Stimulated activated CD8-positive, alpha-beta memory T cell treated with anti-CD3 and anti-CD28 coated beads, Interleukin-15, amount 100 ng/mL, for 48 hours (primary cell): ENCODE measurements at places on chromosomes 11 and 22.

GRCh38 chr11:128399251-128400121 lies 187.9 kb downstream of the ETS1 start:
- no peak for DNase-seq

- no peak for DNase-seq
Observed at GRCh38 chr11:21825127-21825526, 367.8 kb upstream of the ANO5 start.

DNA sequence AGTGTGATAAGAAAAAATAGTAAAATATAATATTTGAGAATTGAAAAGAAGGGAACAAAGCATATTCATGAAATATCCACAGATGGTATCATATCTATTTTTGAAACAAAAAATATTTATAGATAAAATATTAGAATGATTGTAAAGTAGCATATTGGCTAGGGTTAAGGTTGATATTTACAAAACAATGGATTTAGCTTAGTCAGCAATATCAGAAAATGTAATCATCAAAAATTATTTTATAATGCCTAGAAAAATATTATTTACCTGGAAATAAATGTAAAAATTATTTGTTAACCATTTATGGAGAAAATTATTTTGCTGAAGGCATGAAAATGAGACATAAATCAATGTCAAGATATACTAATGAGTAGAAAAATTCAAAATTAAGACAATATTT lies 12.8 kb downstream of the FAM111B start:
- no peak for DNase-seq

- DNase-seq, result no peak
Observed at GRCh38 chr11:112826788-112827187, 134.4 kb upstream of the NCAM1 start.

GRCh38 chr22:41752011-41752970 lies 48.2 kb upstream of the CCDC134 start:
- DNase-seq, result no peak

GRCh38 chr11:45894555-45895247 lies 9.2 kb downstream of the MAPK8IP1 start:
- no peak for DNase-seq

DNA sequence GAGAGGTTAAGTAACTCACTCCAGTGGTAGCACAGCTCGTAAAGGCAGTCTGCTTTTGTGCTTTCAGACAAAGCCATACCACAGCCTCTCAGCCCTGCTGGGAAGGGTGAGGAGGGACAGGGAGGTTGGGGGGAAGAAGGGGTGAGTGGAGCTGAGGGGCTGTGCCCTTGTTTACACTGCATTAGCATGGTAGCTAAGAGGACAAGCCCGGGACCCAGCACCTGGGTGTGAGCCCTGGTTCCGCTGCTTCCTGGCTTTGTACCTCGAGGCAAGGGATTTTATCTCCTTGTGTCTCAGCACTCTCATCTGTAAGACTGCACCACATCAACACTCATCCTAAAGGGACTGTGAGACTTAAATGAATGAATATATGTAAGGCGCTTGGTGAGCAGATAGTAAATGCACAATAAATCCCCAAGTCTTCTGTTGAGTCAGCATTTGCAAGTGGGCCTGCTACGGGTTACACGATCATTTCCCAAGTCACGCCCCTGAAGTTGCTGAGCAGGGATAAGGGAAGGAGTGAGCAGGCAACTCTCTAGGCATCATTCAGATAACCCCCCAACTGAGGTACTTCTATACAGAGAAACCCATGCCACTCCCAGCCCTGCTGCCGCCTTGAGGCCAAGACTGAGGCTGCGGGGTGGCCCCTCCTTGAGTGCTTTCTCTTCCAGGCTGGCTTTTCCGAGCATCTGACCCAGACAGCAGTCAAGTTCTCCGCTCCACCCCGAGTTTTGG lies 7.5 kb downstream of the RASD2 start:
- no peak for DNase-seq

- no peak for DNase-seq
Observed at GRCh38 chr11:128462922-128463321, 124.4 kb downstream of the ETS1 start.

- DNase-seq, result no peak
Observed at GRCh38 chr11:116282481-116282880, 490.3 kb downstream of the BUD13 start.

GRCh38 chr22:17396516-17396915 lies 27.3 kb downstream of the CECR2 start:
- no peak for DNase-seq

GRCh38 chr11:45093761-45094455 lies 52.5 kb upstream of the PRDM11 start:
- DNase-seq, result no peak

DNA sequence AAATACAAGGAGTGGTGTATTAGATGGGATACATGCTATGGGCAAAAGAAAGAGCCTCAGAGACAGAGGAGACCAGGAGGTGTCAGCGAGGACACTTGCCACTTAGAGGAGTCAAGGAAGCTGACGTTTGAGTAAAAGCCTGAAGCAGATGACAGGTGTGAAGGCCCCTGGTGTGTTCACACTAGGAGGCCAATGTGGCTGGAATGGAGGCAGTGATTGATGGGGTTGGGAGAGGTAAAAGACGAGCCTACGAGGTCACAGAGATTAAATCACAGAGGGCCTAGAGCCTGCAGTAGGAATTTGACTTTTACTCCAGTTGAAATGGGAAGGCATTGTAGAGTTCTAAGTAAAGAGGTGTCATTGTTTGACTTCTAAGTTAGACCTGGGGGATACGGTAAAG lies 12.0 kb upstream of the GDPD5 start:
- DNase-seq, result no peak

DNA sequence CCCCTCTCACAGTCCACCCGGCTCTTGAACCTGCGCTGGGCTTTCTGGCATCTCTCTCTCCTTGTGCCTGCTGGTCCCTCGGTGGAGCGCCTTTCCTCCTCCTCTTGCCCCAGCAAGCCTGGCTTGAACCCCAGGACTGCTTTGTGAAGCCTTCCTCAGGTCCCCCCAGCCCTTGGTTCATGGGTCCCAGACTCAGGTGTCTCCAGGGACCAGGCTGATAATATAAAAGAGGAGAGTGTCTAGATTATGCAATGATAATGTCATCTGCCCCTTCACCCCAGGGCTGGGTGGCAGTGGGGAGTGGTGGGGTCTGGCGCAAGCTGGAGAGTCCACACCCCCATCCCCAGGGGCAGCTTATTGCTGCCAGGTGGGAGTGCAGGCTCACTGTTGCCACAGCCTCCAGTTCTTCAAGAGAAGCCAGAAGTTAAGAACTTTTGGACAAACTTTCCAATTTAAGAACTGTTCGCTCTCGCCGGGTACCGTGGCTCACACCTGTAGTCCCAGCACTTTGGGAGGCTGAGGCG lies 36.6 kb upstream of the PARVG start:
- DNase-seq, result no peak

GRCh38 chr22:23157560-23158515 lies 12.6 kb downstream of the RAB36 start:
- DNase-seq, result no peak

GRCh38 chr22:30279046-30279788 lies 10.1 kb downstream of the CASTOR1 start:
- no peak for DNase-seq

DNA sequence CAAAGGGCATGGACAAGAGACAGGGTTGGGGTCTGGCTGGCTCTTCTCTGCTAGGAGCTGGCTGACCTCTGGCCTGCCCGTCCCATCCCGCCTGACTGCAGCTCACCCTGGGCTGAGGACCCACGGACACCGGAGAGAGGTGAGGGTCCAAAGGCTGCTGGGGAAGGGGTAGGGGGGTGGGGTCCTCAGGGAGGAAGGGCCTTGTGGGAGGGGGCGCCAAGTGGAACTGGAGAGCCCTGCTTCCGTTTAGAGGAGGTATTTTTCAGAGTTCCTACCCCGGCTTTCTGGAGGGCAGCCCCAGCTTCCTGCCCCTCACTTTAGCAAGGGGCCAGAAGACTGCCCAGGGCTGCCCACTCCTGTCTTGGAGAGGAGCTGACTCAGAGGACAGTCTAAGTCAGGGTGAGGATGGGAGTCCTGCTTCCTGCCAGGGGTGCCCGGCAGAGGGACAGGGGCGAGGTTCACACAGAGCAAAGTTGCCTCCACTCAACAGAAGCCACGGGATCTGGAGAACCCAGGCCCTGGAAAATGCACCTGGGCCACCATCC lies 7.1 kb downstream of the LARGE2 start:
- no peak for DNase-seq

DNA sequence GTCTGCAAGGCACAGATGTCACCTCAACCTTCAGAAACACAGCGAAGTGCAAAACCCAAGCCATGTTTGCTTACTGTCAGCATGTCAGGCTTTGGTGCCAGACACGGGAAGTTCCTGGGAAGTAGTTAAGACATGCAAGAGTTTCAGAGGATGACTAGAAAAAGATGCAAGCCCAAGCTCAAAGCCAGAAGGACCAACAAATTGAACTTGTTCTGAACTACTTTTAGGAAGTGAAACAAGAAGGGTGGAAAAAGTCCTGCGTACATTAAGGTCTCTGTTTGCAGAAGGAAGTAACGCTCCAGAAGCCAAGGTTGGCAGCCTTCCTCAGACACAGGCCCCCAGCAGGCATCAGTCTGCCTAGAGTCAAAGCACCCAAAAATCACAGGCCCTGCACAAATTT lies 2.6 kb downstream of the AP1B1 start:
- DNase-seq, result no peak

DNA sequence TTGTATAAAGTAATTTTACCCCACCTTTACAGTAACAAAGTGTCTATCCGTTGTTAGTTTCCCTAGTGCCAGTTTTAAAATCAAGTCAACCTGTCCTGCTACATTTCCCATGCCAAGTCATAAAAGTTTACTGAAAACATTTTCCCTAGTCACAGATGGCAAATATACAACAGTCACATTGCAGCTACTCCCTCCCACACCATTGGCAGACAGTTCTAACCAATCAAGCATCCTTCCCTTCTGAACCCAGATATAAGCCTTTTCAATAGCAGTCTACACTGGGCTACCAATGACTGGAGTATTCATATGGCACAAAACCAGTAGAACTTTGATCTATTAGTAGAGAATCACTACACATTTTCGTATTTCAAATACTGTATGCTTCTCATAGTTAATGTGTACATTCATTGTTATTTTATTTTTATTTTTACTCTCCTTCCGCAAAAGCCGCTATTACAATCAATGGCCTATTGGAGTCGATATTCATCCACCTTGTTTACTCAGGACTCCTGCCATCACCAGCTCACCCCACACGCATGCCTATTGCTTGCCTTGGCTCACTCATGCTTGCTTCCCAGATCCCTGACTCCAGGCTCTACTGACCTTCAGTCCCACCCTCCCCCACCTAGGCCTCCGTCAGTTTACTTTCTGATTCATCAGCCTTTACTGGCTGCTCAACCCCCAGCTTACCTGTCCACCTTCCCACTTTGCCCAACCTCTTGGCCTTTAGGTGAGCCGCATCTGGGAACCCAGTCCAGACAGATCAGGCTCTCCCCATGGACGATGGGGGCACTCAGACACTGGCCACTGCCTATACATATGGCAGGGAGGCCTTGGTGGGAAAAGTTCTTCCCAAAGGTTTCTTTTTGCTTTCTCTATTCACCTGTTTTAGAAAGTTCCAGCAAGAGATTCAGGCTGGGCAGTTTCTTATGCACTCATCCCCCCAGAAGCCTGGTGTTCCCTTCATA lies 408.4 kb downstream of the SOX6 start:
- DNase-seq, result no peak

- peak; percentile 76 for DNase-seq
Observed at GRCh38 chr22:30287648-30288418, 1.5 kb downstream of the CASTOR1 start.

DNA sequence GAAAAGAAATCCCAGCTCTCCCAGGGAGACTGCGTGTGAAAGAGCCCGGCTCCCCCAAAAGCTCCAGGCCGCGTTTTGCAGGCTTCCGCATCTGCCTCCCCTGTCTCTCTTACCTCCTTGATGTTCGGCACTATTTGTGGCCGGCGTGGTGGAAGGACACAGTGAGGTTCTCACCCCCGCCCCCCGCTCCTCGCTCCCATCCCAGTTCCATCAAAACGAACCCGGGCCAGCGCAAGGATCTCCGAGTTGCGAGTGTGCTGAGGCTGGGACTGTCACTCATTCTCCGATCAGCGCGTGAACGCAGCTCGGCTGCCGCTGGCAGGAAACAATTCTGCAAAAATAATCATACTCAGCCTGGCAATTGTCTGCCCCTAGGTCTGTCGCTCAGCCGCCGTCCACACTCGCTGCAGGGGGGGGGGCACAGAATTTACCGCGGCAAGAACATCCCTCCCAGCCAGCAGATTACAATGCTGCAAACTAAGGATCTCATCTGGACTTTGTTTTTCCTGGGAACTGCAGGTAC lies at the start of gene NCAM1:
NCAM1 (plus strand) TSS at position 275 of the 523 bp plus-strand sequence.
- no peak for DNase-seq

- no peak for DNase-seq
Observed at GRCh38 chr11:45259592-45259991, 26.5 kb downstream of the SYT13 start.

DNA sequence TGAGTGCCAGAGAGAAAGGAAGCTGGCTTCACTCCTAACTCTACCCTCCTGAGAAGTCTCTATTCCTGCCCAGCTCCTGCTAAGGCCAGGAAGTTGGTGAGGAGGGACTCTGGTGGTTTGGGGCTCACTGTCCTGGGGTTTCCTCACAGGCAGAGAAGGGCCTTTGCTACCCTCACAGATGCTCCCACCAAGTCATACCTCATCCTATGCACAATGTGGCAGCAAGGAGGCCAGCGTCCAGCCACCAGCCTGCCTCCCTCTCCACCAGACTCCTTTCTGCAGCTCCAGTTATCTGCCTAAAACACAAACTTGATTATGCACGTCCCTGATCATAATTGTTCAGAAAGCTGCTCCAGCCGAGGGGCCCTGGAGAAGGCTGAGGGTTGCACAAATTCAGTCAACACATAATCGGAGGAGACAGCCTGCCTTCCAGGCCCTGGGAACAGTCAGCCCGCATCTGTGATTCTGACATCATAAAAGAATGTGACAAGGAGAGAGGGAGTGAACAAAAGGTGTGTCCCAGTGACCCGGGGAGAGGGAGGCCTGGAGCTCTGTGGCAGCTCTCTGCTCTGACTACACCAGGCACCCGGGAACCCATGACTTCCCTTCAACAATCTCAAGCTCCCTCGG lies 28.8 kb downstream of the DKK3 start:
- no peak for DNase-seq

GRCh38 chr11:60919956-60920355 lies 4.3 kb upstream of the TMEM132A start:
- no peak for DNase-seq

DNA sequence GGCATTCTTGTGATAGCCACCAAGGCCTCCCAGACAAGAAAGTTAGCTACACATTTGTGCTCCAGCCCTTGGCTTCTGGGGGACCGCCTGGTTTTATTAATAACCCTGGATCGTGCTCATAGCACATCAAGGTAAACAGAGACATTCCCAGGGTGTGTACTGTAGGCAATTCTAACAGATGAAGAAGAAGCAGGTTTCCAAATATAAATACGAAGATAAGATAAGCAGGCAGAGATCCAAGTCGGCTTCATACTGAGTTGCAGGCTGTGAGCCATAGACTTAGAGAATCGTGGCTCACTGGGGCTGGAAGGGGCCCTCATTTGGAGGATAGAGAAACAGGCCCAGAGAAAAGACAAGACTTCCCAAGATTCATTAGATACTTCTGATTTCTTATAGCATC lies 131.4 kb downstream of the TENM4 start:
- DNase-seq, result no peak

DNA sequence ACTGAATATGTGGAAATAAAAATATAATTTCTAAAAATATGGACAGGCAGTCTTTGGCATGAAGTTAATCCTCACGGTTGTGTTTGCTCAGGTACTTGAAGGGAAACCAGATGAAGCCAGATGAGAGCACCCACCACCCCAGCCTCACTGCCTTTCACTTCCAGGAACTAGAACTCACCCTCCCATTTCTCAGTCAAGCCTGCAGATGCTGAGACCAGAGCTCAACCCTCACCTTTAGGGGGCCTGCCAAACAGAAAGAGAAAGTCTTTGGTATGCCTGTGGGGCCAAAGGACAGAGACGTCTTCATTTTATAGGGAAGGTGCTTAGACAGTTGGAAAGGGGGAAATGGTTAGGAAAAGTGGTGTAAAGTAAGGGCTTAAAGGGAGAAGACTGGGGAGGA lies 252.8 kb upstream of the PLET1 start:
- DNase-seq, result no peak
